ENCODE measurements at places on chromosomes 12 and 14.

DNA sequence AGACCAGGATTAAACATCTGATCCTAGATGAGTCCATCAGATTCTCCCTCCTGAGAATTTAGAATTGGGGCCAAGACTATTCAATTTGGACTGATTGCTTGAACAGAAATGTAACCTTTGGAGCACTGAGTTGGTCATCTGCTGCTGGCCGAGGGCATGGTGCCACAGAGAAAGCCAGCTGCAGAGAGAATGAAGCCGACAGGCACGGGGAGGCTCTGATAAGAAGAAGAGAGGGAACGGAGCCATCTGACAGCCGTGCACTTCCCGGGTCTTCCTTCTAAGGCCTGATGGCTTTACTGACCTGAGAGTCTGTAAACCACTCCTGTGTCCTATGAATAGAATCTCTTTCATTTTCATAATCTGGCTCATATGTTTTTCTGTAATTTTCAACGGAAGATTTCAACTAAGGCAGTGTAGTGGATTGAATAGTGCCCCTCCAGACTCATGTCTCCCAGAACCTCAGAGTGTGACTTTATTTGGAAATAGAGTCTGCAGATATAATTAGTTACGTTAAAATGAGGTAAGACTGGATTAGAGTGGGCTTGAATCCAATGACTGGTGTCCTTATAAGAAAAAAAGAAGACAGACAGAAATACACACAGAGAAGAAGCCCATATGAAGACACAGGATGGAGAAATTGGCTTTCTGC, 39.1 kb upstream of the FRS2 start:
- no peak for DNase-seq

DNA sequence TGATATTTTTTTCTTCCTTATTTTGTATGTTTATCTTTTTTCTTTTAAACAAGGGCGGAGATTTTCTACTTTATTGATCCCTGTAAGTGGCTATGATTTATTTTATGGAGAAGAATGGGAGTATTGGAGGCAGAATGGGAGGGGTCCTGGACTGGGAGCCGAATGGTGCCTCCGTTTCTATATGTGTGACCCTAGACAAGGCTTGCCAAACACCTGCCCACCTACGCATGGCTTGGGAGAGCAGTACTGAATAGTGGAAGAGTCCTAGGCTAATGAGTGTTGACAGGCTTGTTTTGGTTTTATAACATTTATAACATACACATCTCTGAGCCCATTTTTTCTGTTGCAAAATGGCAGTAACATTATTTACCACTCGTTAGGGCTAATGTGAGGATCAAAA, 29.0 kb downstream of the STK38L start:
- no peak for DNase-seq

GRCh38 chr12:131348231-131348630, 362.7 kb upstream of the SFSWAP start:
- DNase-seq: no peak

- no peak for DNase-seq
Measured at GRCh38 chr12:9363145-9363544, 154.9 kb upstream of the PZP start.

- DNase-seq: no peak
Measured at GRCh38 chr14:74702293-74702692, 10.6 kb downstream of the AREL1 start.

Measured in NCI-H1092 (cell line).